T-helper 1 cell (primary cell): ENCODE measurements at places on chromosomes 5 and 9.

GRCh38 chr9:12614488-12614887 is 78.7 kb upstream of the TYRP1 start:
- no peak for DNase-seq

DNA sequence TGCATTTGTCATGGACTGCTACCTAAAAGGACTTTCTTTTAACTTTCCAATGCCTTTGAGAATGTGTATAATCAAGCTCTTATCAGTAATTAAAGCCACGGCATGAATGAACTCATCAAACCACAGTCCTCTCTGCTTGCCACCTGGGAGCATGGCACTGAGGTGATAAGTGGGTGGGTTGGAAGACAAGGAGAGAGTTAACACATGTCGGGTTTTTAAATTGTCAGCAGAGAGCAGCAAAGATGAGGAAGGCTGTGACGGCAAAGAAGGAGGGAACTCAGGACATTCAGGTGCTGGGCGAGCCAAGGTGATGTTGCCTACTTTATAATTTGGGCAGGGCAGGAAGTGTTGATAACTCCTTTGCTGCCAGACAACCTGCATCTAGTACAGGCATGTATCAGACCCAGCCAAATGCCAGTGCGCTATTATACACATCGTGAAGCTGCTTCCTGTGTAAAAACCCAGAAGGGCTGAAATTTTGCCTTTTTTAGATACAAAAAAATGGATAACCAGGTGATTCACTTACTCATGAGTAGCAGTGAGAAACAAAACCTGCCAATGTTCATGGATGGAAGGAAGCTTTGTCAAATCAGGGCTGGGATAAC is 269.1 kb downstream of the KIF4B start:
- no peak for DNase-seq

GRCh38 chr5:57576317-57576716 is 93.7 kb upstream of the ACTBL2 start:
- no peak for DNase-seq

DNA sequence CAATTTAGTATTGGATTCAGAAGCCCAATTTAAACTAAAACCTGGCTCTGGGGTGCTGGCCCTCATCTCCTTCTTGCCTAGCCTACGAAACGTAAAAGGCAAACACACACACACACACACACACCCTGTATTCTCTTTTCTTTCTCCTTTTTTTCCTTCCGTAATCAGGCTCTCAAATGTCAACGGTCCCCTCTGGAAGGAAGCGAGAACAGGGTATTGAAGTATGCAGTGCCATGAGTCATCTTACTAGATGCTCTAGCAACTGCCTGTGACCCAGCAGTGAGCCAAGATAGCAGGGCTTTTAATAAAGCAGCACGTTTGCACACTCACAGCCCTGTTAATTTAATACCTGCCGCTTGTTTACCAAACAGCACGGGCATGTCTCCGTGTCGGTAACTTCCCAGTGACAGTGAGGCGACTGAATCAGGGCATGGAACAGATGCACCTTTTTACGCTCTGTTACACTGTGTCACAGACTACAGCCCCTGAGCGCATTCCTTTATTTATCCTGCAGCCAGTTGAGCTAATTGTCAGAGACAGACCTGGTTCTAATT is 243.8 kb downstream of the BNC2 start:
- DNase-seq, result no peak

DNA sequence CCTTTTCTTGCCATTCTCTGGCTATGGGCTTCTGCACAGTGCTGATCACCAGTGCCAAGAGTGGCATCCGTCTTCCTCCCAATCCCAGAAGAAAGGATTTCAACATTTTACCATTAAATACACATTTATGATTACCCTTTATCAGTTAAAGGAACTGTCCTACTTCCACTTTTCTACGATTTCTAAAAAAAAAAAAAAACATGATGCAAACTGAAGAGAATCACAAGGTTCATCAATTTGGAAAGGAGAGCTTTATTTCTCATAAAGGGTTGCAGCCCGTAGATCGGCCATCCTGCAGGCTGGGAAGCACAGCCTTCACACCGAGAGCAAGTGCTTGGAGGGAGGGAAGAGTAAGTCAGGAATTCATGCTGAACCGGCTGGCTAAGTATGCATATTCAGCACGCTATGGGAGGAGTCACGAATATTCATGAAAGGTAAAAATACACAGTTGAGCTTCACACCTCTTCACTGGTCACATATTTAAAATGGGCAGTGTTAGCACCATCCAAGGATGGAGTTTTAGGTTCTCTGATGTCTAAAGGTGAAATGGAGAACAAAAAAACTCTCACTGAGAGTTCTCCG is 52.5 kb upstream of the SEMA4D start:
- no peak for DNase-seq

GRCh38 chr5:163502521-163502920 is 2.9 kb upstream of the MAT2B start:
- no peak for DNase-seq

- no peak for DNase-seq
Observed at GRCh38 chr5:104363567-104363966, 801.0 kb upstream of the NUDT12 start.

DNA sequence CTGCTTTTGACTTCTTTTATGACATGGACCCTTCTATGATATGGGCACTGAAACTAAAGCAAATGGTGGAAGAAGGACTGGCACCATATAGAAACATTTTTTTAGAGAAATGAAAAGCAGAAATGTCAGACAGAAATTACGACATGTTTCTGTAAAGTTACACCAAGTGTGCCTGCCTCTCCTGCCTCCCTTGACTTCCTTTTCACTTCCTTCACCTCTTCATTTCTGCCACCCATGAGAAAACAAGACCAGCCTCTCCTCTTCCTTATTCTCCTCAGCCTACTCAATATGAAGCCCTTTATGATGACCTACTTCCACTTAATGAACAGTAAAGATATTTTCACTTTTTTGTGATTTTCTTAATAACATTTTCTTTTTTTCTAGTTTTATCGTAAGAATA is 44.5 kb downstream of the ERCC6L2 start:
- no peak for DNase-seq

- no peak for DNase-seq
Observed at GRCh38 chr5:134459010-134459403, 47.3 kb upstream of the CDKN2AIPNL start.

DNA sequence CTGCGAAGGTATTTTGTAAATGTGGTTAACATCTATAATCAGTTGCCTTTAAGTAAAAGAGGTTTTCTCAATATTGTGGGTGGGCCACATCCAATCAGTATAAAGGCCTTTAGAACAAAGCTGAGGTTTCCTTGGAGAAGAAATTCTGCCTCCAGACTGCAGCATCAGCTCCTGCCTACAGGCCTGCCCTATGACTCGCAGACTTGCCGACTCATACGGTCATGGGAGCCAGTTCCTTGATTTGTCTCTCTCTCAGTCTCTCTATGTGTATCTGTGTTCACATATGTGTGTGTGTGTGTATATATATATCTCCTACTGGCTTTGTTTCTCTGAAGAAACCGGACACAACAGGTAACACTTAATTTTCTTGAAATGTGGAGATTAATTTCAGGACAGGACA is 45.3 kb downstream of the SLC36A1 start:
- DNase-seq, result no peak

DNA sequence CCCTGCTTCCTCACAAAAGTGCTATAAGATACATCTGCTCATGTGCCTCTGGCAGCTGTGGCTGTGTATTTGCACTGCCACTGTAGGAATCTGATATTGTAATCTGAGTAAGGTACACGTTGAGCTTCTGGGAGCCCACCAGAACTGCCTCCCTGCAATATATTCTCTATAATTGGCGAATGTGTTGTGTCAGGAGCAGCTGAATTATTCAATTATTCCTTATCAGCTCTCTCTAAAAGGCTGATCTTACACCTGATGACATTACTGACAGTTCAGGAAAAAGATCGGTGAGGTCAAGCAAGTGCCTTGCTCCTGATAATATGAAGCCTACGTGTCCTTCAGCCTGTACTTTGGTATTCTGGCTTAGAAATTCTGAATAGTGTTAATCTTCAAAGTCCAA is 1015.0 kb downstream of the CDH9 start:
- no peak for DNase-seq

DNA sequence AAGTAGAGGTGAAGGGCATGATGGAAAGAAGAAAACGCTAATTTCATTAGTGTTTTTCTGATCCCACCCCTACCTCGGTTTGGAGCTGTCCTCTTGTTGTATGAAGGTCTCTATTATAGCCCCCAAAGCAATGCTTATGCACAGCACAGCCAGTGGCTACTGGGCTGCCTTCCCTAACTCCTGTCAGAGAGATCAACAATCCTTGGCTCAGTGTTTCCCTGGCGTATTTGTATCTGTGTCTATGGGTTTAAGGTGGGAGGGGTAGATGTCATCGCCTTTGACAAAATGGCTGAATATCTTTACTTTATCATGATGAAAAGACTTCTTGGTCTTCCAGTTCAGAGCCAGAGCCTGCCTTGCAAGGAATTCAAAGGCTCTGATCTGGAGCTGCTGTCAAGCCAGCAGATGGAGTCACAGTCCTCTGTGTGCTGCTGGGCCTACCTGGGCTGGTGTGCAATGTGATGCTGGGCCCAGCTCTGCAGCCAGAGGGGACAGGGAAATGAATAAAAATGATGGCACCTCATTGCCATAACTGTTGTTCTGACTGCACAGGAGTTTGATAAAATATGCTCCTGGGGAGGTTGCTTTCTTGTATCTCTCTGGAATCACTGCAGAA is 20.1 kb upstream of the HSPA9 start:
- no peak for DNase-seq

DNA sequence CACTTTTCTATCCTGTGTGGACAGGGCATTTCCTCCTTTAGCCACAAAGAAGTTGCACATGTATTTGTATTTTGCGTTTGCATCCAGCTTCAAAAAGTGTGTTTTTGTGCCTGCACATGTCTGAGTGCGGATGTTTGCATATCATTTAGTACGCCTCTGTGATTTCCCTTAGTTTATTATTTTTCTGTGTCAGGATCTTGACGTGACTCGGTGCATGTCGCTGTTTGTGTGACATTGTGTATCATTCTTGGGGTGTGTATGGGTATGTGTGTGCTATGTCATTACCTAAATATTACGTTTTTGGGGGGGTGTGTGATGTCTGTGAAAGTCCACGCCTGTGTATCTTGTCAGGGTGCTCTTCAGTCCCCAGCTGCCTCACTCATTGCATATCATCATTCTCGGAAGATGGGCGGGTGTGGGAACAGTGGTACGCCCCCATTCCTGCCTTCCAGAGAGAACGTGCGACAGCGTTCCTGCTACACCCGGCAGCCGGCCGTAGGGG is 416 bp upstream of the PAIP2 start:
- DNase-seq, result no peak

GRCh38 chr9:133456409-133456808 is 3.4 kb upstream of the CACFD1 start:
- DNase-seq, result no peak

DNA sequence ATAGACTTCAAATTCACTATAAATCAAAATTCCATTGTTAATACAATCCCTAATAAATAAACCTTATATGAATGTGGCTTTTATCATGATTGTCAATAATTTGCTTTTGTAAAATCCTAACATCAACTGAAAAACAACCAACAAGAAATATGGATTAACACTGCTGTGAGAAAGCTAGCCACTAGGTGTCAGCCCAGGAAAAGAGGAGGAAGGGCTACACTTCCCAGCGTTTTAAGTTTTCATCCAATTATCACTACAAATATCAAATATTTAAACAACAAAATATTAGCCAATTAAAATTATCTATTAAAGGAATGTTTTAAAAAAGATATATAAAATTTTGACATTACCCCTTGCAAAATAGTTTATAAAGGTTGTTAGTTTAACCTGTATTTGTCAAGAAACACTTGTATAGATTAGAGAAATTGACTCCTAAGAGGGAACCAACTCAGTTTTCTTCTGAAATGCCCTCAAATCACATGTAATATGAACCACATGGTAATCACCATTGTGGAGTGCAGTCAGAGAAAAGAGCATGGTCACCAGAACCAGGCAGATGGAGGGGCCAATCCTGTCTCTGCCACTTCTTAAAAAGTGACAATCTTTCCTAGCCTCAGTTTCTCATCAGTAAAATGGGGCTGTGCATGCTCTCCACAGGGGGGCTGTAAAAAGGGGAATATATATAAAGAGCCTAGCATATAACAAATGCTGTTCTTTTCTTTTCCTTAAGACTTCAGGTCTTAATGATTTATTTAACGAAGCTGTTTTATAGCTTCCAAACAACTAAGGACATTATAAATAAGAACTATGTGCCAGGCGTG is 188.2 kb downstream of the CRB2 start:
- DNase-seq, result no peak

GRCh38 chr5:40306869-40307487 is 372.7 kb upstream of the PTGER4 start:
- no peak for DNase-seq

GRCh38 chr5:140246378-140247122 is 56.4 kb downstream of the PFDN1 start:
- DNase-seq, result no peak

DNA sequence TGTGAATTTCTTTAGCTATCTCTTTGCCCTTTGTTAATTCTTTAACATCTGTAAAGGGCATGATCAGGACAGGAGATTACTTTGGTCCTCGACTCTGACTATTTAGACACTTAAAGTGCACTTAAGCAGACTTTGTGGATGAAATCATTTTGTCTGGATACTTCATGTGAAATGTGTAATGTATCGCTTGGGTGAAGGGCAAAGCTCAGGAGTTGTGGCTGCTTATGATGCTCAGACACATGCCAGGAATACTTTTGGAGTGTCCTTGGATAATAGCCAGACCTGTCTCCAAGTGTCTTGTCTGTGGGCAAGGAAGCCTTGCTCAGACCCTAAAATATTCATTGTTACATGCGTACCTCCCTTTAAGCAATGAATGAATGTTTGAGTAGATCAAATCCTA is 87.8 kb downstream of the RAI14 start:
- no peak for DNase-seq

DNA sequence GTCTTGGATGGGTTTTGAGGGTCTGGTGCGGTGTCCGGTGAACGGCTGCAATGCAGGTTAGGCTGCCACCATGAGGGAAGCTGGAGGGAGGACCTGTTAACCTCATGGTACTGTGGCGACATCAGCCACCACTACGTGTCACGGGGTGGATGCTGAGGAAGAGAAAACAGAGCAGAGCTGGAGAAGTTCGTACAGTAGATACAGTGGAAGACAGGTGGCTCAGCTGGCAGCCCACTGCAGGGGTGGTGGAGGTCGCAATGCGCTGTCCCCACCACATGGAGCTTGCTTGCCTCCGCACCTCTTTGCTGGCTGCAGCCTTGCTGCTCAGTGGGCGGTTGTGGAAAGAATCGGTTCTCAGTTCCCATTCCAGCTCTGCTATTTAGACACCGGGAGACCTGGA is 2.8 kb downstream of the DCANP1 start:
- DNase-seq, result no peak

DNA sequence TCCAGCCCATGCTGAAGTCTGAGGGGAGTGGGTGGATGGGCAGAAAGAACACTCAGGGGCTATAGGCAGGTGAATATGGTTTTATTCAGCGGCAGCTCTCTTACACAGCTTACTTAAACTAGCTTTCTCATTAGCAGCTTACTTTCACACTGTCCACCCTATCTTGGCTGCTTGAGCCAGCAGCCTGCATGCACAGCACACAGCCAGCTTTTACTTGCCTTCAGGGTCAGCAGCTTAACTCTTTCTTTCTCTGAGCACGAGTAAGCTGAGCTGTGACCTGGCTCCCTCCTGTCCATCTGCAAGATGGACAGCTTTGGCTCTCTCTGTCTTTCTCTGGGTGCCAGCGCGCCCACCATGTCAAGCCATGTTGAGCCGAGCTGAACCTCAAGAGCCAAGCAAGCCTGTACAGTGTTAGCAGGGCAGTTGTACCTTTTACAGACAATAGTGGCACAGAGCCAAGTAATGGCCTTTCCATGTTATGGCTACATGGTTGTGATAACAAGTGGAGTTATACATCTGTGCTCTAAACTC is 1054.9 kb downstream of the PTPRD start:
- no peak for DNase-seq

- DNase-seq, result no peak
Observed at GRCh38 chr9:91522481-91522880, 98.8 kb upstream of the NFIL3 start.
